ENCODE measurements at places on chromosomes 3 and 15. TPM values are rescaled to one million over a fixed set of nuclear protein-coding genes. Genes with fewer than 3 reads are reported as not detected.
A peak's percentile ranks its signal among the peaks of the same experiment; 100 is the strongest.

Gene TGM4
- total RNA-seq, result not detected

Gene CCR1
- total RNA-seq, result 6.7 TPM

Gene ISLR
- total RNA-seq, result not detected

Gene SERINC4
- total RNA-seq, result 0.28 TPM

DNA sequence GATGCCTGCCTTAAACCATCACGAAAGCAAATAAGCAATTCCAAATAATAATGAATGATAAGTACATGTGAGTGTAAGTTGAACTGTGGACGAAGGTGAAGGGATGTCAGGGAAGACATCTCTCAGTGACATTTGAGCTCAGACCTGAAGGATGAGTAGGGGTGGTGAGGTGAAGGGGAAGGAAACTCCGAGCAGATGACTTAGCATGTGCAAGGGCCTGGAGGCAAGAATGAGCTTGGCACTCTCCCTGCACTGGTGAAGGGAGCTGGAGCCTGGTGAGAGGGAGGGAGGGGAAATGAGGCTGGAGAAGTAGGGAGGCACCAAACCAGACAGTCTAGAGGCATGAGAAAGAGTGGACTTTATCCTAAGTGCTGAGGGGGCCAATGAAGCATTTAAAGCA lies 84.3 kb downstream of the MTHFS start:
- no peaks in the 10 kb centered on the region for H3K36me3 ChIP-seq
- H3K27me3 ChIP-seq, result no peaks in the 10 kb centered on the region
- DNase-seq, result no peak
- H3K4me3 ChIP-seq, result no peak overlapping the region
- H3K27ac ChIP-seq, result no peak overlapping the region
- no peaks in the 10 kb centered on the region for H3K4me1 ChIP-seq

DNA sequence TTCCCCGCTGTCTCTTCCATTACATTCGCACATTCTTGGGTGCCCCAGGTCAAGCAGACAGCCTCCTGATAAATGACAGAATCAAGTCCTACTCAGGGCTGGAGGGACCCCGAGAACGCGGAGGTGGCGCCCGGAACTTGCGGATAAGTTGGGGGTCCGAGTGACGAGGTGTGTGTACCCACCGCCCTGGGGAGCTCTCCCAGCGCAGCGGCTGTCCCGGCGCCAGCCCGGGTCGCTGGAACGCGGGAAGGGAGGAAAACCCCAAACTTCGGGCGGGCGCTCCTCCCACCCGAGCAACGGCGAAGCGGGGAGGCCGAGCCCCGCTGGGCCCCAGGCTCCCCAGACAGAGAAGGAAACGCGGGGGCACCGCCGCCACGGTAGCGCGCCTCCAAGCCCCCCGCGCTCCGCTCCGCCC lies 550 bp downstream of the CLN6 start:
- H3K36me3 ChIP-seq, result peaks cover 17% of the 10 kb centered on the region
- no peak for DNase-seq
- peak overlapping the region; percentile 91 for H3K4me3 ChIP-seq
- H3K4me1 ChIP-seq, result peaks cover 40% of the 10 kb centered on the region
- peak overlapping the region; percentile 89 for H3K27ac ChIP-seq
- H3K27me3 ChIP-seq, result peaks cover 7% of the 10 kb centered on the region

DNA sequence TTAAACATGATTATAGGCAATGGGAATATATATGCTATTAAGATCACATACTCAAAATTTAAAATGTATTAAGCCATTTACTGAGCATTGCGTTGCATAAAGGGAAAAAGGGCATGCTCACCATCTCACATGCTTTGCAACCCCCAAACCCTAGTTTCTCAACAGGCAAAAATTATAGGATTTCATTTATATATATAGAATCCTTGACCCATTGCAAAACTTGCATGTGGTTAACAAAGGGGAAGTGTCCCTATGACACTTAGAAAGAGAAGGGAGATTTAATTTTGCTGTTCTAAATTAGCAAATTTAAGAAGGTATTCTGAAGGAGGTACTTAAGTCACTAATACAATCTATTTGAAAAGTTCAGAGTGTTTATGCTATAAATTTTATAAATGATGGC lies 837.8 kb downstream of the DIPK2A start:
- no peak for DNase-seq
- H3K36me3 ChIP-seq, result no peaks in the 10 kb centered on the region
- H3K27ac ChIP-seq, result no peak overlapping the region
- H3K4me3 ChIP-seq, result no peak overlapping the region

DNA sequence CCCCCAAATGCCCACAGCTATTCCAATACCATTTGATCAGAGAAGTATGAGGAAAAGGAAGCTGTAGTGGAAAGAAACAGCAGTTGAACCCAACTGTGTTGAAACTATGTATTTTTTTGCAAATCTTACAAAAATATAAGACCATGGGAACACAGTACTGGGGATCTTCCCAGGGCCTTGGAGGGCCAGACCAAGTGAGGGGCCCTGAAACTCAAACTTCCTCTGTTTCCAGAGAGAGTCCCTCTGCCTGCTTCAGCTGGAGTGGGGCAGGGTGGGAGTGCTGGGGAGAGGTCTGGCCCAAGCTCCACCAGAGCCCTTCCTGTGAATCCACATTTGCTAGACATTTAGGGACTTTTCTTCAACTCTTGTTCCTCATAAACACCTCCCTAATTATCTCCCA lies 263.9 kb downstream of the CHST2 start:
- H3K27me3 ChIP-seq, result no peaks in the 10 kb centered on the region
- DNase-seq, result no peak
- H3K4me3 ChIP-seq, result no peak overlapping the region
- no peak overlapping the region for H3K27ac ChIP-seq
- no peaks in the 10 kb centered on the region for H3K4me1 ChIP-seq
- H3K36me3 ChIP-seq, result peaks cover 2% of the 10 kb centered on the region

DNA sequence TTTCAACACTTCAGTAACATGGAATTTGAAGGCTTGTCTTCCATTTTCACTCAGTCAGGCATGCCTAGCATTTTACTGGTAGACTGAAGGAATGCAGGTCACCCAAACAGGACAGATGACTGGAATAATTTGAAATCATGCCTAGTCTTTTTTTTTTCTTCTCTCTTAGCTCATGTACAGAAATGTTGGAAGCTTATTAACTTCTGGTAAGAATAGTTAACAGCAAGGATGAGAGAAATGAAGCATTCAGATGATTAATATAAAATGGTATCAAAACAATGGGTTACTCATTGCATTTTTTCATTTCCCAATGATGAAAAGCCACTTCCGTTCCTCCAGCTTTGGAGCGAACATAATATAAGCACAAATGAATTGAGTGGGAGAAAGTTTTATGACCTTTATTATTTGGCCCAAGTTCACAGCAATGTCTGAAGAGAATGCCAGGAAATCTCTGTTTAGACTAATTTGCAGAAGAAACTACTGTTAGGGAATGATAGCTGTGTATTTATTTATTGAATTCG lies 431.6 kb upstream of the RASGRP1 start:
- no peak for DNase-seq
- H3K4me3 ChIP-seq, result no peak overlapping the region
- no peaks in the 10 kb centered on the region for H3K36me3 ChIP-seq

DNA sequence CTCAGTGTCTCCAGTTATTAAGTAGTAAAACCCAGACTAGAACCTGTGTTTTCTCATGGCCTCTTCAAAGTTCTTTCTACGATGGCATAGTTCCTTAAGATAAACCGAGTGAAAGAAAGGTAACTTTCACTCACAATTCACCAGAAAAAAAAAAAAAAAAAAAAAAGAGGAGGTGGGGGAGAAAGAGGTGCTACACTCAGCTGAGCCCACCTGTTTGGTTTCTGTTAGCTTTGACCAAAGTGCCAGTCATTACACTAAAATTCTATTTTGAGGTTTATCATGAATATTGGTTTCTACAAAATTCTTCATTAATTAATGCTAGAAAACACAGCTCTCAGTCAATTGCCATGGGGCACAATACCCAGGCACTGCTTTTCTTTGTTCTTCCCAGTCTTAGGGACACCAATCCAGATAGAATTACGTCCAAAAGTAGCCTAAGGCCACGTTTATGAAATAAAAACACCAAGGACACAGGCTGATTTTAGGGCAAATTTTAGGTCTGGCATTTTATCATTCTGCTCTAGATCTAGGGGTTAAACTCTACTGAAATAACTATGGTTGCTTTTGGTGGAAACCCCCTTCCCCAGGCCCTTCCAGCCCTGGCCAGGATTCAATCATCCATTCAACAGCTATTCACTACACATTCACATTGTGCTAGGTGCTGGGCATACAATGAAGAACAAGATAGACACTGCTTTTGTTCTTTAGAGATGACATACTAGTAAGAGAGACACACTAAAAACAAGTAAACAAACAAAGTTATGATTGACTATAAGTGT lies 1097.8 kb downstream of the FHIT start:
- H3K4me1 ChIP-seq, result peaks cover 3% of the 10 kb centered on the region
- H3K27me3 ChIP-seq, result no peaks in the 10 kb centered on the region

GRCh38 chr3:191373327-191373726 lies 43.0 kb upstream of the UTS2B start:
- no peak overlapping the region for H3K27ac ChIP-seq
- H3K27me3 ChIP-seq, result no peaks in the 10 kb centered on the region
- DNase-seq, result no peak
- peaks cover 6% of the 10 kb centered on the region for H3K4me1 ChIP-seq
- no peak overlapping the region for H3K4me3 ChIP-seq

DNA sequence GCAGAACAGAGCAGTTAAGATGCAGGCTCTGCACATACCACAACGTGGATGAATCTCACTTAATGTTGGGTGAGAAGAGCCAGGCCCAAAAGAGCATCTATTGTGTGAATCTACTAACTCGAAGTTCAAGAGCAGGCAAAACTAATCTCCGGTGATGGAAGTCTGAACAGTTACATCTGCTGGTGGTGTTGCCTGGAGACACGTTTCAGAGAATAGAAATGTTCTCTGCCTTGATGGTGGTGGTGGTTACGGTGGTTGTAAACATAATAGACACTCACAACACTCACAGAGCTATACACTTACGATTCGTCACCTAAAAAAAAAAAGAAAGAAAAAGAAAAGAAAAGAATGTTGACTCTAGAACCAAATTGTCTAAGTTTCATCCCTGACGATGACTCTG lies 86.8 kb downstream of the LIPC start:
- H3K4me3 ChIP-seq, result peak overlapping the region; percentile 37
- H3K36me3 ChIP-seq, result peaks cover 8% of the 10 kb centered on the region
- peak; percentile 72 for DNase-seq
- H3K27me3 ChIP-seq, result no peaks in the 10 kb centered on the region
- H3K4me1 ChIP-seq, result peaks cover 66% of the 10 kb centered on the region
- H3K27ac ChIP-seq, result peak overlapping the region; percentile 86

GRCh38 chr3:48662145-48662752 lies 437 bp downstream of the CELSR3 start:
- peaks cover 16% of the 10 kb centered on the region for H3K4me1 ChIP-seq
- no peak for DNase-seq

GRCh38 chr3:159751146-159751545 lies 237.5 kb upstream of the IL12A start:
- no peaks in the 10 kb centered on the region for H3K36me3 ChIP-seq
- H3K4me3 ChIP-seq, result no peak overlapping the region
- H3K27me3 ChIP-seq, result no peaks in the 10 kb centered on the region

GRCh38 chr3:149902498-149903139 lies 68.1 kb downstream of the PFN2 start:
- no peaks in the 10 kb centered on the region for H3K27me3 ChIP-seq
- peaks cover 5% of the 10 kb centered on the region for H3K36me3 ChIP-seq
- no peak overlapping the region for H3K4me3 ChIP-seq
- no peak overlapping the region for H3K27ac ChIP-seq

DNA sequence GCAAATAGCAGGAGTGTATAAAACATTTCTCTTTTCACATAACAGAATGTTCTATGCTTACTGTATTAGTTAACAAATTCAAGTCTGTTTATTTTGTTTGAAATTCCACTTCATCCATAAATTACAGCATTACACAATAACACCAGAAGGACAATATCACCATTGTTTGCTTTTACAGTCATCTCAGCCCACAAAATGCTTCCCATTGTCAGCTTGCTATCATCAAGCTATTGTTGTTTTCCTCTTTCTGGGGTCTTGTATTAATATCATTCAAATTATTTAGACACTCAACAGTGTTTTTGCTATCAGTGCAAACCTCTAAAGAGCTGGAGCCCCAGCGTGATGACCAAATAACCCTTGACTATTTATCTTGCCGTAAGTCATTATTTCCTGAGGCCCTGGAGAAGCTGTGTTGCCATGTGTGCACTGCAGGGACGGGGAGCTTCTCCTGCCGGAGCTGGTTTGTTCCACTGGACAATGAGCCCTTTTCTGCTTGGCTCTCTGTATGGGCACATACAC lies 1.1 kb downstream of the SAMMSON start:
- no peak overlapping the region for H3K4me3 ChIP-seq
- no peak for DNase-seq
- no peaks in the 10 kb centered on the region for H3K27me3 ChIP-seq
- H3K27ac ChIP-seq, result no peak overlapping the region
- no peaks in the 10 kb centered on the region for H3K36me3 ChIP-seq
- no peaks in the 10 kb centered on the region for H3K4me1 ChIP-seq

DNA sequence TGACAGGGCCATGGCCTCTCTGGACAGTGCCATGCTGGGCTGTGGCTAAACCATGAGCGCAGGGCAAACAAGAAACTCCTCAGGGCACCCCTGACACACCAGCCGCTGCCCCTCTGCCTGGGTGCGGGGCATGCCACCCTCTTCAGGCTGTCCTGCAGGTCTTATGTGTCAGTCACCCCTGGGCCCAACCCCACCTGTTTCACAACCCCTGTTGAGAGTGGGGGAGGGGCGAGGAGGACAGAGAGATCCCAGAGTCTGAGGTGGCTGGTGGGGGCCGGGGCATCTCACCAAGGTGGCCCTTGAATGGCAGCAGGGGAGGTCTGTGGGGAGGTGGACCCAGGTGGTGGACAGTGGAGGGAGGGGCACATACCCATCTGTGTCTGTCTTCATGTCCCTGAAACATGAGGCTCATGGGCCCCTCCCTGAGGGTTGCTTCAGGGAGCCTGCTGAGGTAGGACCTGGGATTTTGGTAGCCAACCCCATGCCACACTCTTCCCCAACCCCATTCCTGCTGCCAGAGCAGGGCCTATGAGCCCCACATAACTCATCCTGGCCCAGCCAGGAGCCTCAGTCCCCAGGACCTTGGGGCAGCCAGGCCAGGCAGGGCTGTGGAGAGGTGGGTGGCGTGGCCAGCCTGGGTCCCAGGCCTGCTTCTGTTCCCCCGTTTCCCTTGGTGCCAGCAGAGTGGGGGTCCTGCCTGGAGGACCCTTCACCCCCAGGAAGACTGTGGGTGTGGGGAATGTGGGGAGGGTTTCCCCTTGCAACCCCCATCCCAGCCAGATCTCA lies 1.7 kb upstream of the STAB1 start:
- no peaks in the 10 kb centered on the region for H3K27me3 ChIP-seq
- DNase-seq, result no peak
- peaks cover 19% of the 10 kb centered on the region for H3K36me3 ChIP-seq
- H3K27ac ChIP-seq, result no peak overlapping the region
- no peaks in the 10 kb centered on the region for H3K4me1 ChIP-seq

GRCh38 chr3:186742618-186743380 lies 25.6 kb downstream of the KNG1 start:
- H3K36me3 ChIP-seq, result no peaks in the 10 kb centered on the region
- peaks cover 2% of the 10 kb centered on the region for H3K4me1 ChIP-seq
- no peak for DNase-seq
- no peak overlapping the region for H3K27ac ChIP-seq

DNA sequence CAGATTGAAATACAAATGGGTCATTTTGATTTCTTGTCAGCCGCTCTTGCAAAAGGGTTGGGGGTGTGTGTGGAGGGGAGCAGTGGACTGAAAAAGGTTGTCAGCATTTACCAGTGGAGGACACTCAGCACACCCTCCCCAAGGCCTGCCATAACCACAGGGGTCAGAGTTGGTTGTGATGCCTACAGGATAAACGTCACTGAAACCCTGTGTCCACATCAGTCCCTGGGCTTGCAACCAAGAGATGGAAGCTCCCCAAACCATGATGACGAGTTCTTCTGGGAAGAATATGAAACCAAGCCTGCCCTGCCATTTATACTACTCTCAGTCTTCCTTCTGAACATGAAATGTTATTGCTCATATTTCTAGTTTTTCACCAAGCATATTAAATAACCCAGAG lies 54.0 kb upstream of the UMPS start:
- peaks cover 1% of the 10 kb centered on the region for H3K4me1 ChIP-seq
- no peak overlapping the region for H3K4me3 ChIP-seq
- no peak for DNase-seq
- no peak overlapping the region for H3K27ac ChIP-seq

All from activated CD4-positive, alpha-beta T cell treated with anti-CD3 and anti-CD28 coated beads, Interleukin-2, amount 10 ng/mL, durations not matched to agents 24 days and 14 days (primary cell).